Left ventricle myocardium inferior (tissue), 1 donor: ENCODE measurements at places on chromosomes 6 and 20.

- no peak for DNase-seq
Measured at GRCh38 chr20:25037288-25038102, 20.4 kb downstream of the ACSS1 start.

GRCh38 chr6:96420294-96420693, 101.3 kb upstream of the UFL1 start:
- DNase-seq = no peak

GRCh38 chr6:819122-819521, 126.2 kb upstream of the EXOC2 start:
- DNase-seq = no peak

GRCh38 chr6:158564243-158565121, 4.6 kb downstream of the TMEM181 start:
- no peak for DNase-seq

- DNase-seq = no peak
Measured at GRCh38 chr20:48523191-48523995, 304.4 kb downstream of the PREX1 start.
